Progenitor cell of endocrine pancreas (in vitro differentiated cells): ENCODE measurements at places on chromosomes 12 and 14.

DNA sequence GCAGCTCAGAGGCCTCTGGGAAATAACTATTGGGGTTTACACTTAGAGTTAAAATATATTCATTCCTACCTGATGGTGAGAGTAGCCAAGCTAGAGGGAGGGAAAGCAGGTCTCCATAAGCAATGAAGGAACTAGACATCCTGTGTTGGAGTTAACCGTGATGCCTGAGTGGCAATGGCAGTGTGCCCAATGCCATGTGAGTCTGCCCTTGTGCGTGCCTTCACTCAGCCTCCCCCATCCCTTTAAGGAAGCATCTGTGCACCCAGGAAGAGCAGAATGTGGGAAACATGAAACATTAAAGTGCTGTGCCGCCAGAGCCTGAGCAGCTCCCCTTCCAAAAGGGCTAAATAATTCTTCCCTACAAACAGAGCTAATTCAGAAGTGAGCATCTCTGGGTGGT lies 76.3 kb downstream of the COX16 start:
- no peak for DNase-seq

GRCh38 chr12:39685854-39686657 lies 66.5 kb upstream of the ABCD2 start:
- DNase-seq = no peak

GRCh38 chr12:71007781-71008404 lies 87.4 kb upstream of the PTPRR start:
- DNase-seq = no peak

DNA sequence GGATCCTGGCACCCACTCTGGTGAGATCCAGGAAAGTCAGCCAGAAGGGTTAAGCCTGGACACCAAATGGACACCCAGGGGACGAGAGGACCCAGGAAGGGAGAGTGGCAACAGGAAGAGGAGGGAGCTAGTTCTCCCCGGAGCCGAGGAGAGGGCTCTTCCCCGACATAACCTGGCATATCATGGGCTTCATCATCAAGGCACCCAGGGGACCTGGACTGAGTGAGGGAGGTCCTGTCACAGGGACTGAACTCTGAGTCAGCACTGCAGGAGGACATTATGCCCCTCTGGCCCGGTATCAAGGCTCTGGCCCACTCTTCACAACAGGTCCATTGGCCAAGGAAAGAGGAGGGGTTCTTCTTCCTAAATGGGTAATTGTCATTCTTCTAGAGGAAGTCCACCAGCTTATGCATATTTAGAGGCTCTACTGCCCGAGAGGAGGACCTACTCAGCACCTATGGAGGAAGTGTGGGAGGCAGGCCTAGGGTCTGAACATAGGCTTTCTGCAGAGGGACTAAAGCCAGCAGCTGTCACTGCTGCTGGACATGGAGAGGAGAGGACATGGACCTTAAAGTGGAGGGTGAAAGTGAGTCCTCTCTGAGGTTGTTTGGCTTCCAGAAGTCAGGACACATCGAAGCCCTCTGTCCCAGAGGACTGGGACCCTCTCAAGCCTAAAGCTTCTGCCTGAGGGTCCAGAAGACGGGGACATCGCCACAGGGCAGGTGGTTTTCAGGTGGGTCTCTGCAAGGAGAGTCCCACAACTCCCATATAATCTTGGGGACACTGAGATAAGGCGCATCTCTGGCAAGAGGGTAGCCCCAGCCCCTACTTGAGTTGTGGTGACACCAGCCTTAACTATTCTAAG lies 18.6 kb downstream of the ISCA2 start:
- no peak for DNase-seq

DNA sequence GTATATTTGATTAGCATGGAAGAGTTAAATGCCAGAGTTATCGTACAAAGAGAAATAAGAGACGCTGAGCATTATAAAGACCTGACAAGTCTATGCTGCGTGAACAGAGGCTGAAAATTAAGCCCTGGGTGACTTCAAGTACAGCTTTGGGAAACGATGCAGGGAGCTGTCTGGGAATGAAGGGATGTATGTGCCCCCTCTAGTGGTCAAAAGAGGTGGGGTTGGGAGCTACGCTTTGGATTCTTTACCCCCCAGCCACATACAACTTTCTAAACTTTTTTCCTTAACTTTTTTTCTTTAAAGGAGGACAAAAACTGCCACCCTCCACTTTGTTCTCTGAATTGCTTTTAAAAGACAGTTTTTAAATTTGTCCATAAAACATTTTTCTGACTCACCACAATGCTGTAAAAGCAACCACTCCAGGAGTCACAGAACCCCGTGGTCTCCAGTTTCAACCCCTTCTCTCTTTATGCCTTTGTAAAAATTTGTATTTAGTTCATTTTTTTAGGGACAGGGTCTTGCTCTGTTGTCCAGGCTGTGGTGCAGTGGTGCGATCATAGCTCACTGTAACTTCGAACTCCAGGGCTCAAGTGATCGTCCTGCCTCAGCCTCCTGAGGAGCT lies 59.4 kb downstream of the ZNF664 start:
- DNase-seq = no peak

DNA sequence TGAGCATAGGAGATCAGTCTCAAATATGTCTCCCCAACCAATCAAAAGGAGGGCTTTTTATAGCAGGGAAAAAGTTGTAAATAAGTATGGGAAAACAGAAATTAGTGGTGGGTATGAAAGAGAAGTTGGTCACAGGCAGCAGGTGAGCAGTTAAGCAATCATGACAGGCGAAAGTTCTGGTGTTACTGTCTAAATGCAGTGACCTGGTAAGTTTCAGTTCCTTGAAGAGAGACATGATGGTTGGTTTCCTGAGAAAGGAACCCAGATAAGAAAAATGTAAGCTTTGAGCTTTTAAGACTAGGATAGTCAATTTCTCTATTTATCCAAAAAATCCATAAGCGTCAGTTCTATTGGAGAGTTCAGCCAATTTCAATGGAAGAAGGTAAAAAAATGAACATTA lies 466.2 kb upstream of the FLRT2 start:
- no peak for DNase-seq

DNA sequence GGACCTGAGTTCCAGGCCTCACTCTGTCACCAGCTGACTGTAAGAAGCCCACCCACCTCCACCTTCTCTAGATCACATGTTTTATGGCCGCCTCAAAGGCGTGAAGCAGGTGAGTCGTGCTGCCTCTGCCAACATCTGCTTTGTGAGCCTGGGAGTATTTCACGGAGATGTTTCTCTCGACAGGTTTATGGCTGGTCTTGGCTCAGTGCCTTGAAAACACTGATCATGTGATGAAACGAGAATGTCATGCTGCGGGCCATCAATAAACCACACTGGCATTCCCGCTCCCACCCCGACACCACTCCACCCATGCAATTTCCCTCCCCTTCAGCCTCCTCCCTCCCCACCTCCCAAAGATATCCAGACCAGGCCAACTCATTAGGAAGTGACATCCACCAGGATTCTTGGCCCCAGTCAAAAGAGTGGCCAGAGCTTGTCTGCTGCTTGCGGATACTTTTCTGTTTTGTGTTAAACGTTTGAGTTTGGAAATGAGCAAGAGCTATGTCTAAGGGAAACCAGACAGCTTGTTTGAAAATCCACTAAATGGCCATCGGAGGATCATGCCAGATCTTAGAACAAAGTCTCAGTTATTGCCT lies 53.8 kb upstream of the NTF3 start:
- DNase-seq = no peak

DNA sequence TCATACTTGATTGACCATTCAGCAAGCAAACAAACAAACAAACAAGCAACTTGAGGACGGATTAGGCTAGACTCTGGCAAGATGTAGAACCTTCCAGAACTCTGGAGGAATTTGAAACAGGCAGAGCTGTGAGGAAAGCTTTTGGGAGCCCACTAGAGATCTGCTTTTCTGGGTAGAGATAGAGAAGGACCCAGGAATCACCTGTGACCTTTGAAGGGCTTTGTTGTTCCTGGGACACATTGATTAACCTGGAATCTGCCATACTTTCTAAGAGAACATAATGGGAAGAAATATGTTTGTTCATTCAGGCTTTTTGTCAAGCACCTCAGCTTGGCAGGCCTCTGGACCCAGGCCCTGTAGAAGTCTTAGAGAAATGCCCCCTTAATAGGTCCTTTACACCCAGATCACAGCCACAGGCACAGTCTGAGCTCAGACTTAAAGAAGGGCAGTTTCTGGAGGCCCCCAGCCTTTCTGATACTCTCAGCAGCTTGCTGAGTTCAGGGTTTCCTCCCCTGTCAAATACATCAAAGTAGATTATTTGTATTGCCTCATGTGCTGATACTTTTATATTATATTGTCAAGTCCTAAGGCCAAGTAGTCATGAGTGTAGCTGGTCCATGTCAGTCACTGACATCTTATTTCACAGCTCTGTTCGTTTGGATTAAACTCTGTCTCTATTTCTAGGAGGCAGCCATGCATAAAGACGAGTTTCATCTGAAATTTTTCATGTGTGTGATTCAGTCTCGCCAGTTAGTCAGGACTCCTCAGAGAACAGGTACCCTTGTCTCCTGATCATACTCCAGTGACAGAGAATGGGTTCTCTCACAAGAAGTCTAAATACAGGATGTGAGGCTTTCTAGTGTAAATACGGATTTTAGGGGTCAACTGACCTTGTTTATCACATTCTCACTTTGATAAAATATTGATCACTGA lies 1.1 kb upstream of the SENP1 start:
- DNase-seq = no peak

DNA sequence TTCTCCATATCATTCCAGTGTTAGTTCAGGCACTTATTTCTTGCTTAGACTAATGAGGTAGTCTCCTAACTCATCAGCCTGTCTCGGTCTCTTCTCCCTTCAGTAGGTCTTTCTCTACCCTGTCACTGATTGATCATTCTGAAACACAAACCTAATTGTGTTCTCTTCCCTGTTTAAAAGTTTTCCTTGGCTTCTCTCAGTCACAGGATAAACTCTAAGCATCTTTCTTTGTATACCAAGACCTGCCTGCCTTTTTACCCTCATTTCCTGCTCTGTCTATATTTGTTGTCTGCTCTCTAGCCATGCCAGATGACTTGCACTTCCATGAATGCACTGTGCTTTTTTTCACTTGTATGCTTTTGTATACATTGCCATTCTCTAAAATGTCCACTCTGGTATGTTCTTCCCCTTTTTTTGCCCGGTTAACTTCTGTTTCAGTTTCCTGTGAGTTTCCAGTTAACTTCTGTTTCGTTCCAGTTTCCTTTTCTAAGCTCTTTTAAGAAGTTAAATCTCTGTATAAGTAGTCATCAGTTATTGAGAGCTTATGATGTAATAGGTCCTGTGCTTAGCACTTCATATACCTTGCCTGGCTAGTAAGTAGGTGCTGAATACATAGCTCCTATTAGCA lies 12.8 kb downstream of the DIP2B start:
- DNase-seq = no peak

DNA sequence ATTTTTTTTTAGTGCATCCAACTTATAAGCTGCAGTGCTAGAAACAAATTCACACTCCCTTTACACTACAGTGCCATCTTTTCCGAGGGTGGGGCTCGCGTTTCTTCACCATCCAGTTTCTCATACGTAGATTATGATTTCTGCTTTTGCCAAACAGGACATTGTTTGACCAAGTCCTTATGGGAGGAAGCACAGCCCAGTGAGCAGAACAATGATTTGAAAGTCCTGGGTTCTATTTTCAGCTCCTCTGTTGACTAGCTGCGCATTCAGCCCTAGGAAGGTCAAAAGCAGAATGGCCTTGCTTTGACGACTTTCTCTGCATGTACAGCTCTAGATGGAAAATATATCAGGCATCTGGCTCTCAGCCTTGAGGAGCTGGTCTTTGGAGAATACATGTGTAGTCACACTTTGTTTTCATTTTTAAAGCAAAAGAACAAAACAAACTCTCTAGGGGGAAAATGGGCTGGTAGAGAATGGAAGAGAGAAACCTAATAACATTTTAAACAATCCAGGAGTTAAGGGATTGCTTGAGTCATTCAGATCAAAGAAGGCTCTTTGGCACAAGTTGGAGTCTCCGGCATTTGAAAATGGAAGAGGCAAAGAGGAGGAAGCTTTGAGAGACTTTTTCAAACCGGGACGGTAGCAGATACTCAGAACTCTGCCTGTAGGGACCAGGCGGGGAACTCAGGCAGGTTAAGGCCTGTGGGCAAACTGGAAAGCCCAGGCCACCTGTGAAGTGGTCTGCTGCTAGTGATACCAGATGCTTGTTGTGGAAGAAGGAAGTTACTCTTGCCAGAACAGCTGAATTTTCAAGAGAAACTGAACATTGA lies 257.3 kb upstream of the PLEKHG7 start:
- DNase-seq = no peak

DNA sequence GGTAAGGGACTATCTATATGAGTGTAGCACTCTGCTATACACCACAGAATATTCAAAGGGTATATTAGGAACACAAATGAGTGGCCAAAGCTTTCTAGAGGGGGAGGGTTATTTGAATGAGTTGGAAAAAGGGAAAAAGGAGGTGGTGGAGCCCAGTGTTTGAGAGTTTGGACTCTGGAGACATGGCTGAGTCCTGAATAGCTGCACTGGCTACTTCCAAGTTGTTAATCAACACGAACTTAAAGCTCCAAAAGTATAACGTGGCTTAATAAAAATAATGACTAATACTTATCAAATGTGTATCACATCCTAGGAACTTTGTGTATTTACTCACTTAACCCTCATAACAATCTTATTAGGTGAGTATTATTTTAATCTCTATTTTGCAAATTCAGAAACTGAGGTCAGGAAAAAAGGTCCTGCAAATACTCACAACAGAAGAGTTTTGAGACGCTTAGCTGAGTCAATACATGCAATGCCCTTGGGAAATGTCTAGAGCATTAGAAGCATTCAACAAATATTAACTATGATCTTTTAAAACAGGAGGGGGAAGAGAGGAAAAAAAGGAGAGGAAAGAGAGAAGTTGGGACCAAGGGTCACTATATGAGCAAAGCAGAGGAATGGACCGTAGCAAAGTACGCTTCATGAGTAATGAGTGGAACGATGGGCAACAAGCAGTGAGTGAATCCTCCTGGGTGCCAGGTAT lies 189.5 kb upstream of the HMGA2 start:
- DNase-seq = no peak

- DNase-seq = no peak
Measured at GRCh38 chr12:100229876-100230275, 29.3 kb downstream of the ACTR6 start.

GRCh38 chr12:24072302-24072701 lies 122.8 kb upstream of the SOX5 start:
- DNase-seq = no peak

- DNase-seq = no peak
Measured at GRCh38 chr12:75137896-75138295, 71.7 kb downstream of the KCNC2 start.

DNA sequence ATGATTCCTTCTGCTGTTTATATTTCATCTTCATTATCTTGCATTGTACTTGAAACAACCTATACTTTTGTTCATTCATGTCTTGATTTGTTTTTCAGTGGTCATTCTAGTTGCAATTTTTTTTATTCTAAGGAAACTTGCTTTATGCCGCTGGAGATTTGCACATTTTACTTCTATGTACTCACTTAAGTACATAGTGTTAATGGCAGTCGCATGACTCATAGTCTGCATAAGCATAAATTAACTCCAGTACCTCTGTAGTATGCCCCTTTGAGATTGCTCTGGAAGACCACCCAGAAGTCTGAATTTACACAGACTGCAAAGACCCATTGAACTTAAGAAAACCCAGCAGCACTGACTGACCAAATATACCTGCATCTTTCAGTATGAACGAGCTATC lies 77.0 kb downstream of the MSRB3 start:
- no peak for DNase-seq

- DNase-seq = no peak
Measured at GRCh38 chr12:89817501-89818226, 109.0 kb upstream of the ATP2B1 start.

GRCh38 chr14:98623788-98624415 lies 648.1 kb downstream of the BCL11B start:
- DNase-seq = no peak
